ENCODE measurements at places on chromosomes 11 and 22.

- DNase-seq: no peak
Observed at GRCh38 chr11:112293614-112294013, 33.0 kb upstream of the PLET1 start.

- DNase-seq: no peak
Observed at GRCh38 chr22:40040927-40041326, 46.2 kb downstream of the FAM83F start.

DNA sequence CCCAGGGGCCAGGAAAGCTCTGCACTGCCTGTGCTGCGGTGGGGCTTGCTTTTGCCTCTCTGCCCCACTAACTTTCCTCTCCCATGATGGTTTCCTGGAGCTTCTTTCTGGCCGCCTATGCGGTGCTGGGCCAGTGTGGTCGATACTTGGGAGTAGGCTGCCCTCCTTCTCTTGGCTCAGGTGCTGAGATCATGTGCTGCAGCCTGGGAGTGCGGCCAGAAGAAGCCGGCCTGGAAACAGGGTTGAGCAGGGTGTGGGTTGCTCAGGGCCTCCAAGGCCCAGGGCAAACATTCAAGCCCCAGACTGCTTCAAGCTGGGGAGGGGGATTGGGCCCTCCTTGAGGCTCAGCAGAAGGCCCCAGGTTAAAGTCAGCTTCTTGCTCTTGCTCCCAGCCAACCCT is 125.0 kb downstream of the NTM start:
- DNase-seq: peak; percentile 34

- no peak for DNase-seq
Observed at GRCh38 chr22:23184764-23185113, 4.4 kb downstream of the BCR start.

DNA sequence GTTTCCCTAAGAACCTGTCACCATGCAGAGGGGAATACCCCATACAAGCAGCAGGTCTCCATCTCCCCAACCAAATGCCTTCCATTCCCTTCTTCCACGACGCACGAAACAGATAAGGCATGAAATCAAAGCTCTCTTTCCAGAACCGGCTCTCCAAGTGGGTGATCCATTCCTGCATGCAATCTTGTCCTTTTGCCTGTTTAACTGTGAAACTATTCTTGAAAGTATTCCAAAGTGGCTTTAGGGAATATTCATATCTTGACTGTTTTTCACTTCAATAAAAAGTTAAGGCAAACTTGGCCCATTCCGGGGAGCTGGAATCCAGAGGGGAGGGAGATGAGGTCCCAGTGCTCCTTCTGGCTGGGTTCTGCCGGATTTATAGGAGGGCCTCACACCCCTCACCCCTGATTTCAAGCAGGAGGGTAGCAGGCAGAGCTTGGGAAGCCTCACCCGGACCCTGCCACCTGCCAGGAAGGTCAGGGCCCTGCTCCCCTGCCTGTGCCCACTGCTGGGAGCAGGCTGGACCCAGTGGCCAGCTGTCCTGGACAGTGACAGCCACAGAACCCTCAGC is 60.9 kb downstream of the SCGB1A1 start:
- no peak for DNase-seq

GRCh38 chr11:65498042-65498726 is 661 bp upstream of the MALAT1 start:
- no peak for DNase-seq

GRCh38 chr11:63289658-63290057 is 46.3 kb upstream of the SLC22A25 start:
- DNase-seq: no peak

DNA sequence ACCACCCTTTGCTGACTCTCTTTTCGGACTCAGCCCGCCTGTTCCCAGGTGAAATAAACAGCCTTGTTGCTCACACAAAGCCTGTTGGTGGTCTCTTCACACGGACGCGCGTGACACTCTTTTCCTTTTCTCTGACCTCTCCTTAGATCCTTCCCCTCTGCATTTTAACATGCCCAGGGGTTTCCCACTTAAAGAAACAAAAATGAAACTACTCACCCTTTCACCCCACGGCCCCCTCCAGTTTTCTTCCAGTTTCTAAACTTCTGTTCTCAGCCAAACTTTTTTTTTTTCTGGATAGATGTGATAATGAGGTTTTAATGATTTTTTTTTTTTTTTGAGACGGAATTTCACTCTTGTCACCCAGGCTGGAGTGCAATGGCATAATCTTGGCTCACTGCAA is 32.8 kb upstream of the NUP50 start:
- no peak for DNase-seq

DNA sequence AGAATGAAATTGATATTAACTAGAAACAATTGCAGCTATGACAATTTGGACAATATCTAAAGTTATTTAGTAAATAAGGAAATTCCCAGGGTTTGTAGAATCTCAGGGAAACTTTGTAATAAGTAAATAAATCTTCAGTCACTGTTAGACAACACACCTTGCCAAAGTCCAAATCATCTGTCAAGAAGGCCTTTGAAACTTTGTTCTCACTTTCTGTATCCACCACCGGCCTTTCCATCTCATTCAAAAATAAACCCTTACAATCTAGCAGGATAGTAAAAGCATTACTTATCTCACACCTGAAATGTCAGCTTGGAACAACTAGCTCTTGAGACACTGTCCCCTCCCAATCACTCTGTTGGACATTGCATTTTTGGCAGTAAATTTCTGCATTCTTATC is 7.9 kb downstream of the NNMT start:
- no peak for DNase-seq

GRCh38 chr11:118241764-118242098 is 10.4 kb downstream of the MPZL3 start:
- DNase-seq: no peak

- DNase-seq: no peak
Observed at GRCh38 chr22:47195484-47196165, 433.2 kb downstream of the TBC1D22A start.

DNA sequence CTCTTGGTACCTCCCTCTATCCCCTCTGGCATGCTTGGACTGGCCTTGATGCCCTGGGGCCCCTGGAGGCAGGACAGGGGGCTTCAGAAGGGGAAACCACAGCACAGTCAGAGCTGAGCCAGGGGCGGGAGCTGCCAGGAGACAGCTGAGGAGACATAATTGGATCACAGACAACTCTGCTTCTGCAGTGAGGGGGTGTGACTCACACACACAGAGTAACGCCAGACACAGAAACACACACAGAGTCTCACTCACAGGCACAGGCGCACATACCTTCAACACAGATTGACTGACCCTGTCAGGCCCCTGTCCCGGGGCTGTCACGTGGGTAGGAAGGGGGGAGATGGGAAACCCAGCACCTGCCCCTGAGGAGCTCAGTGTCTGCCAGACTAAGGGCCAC is 20.6 kb downstream of the STARD10 start:
- no peak for DNase-seq

- no peak for DNase-seq
Observed at GRCh38 chr11:122197066-122197987, 81.3 kb upstream of the BLID start.

GRCh38 chr11:75964071-75964470 is 149.1 kb downstream of the UVRAG start:
- DNase-seq: no peak

GRCh38 chr22:44623771-44624510 is 78.1 kb upstream of the PRR5 start:
- DNase-seq: no peak

DNA sequence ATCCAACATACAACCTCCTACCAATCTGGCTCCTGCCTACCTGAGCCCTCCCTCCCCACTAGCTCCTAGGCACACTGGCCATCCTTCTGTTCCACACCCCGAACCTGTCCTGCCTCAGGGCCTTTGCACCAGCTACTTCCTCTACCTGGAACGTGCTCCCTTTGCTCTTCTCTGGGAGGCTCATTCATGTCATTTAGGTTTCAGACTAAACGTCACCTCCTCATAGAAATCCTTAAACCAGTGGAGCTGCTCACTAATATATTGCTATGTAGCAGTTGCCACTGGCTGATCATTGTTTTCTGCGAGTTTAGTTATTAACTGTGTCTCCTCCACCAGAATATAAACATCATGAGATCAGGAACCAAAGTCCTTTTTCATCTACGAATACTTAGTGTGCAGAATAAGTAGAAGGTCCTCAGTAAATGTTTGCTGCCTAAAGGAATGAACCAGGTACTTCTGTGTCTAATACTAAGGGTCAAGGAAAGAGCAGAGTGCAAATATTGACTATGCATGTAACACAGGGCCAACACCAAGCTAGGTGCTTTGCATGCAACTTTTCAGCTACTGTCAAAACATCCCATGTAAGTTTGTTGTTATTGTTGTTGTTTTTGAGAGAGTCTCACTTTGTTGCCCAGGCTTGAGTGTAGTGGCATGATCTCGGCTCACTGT is 277.6 kb upstream of the SYN3 start:
- no peak for DNase-seq

DNA sequence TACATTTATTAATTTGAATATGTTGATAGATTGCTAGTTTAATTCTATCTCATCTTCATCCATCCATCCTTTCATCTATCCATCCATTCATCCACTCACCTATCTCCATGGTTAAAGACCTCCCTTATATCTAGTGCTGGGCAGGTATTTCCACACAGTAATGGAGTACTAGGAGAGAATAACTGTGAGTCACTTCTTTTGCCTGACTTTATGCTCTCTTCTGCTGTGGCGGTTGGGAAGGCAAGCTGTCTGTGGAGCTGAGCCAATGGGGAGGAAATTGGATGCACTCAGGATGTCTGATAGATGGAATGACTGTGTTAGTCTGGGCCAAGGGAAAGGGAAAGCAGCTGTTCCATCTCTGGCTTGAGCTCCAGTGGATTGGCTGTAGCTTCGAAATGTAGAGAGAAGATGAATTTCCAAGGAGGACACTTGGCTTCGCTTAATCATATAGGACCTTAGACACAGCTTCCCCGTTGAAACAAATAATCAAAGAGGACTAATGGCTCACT is 60.3 kb downstream of the NELL1 start:
- DNase-seq: no peak

GRCh38 chr11:112073941-112074811 is at the start of the genes NKAPD1 and PIH1D2:
Gene NKAPD1 (plus strand): TSS chr11:112074299. CDS start chr11:112075575, 1,276 bp downstream.
Gene PIH1D2 (minus strand): TSS chr11:112074017. CDS start chr11:112073174, 843 bp downstream.
- DNase-seq: peak; percentile 83

- peak; percentile 59 for DNase-seq
Observed at GRCh38 chr22:38172832-38173640, 8.6 kb downstream of the PLA2G6 start.

- DNase-seq: no peak
Observed at GRCh38 chr22:43571181-43571580, 159.4 kb downstream of the MPPED1 start.

DNA sequence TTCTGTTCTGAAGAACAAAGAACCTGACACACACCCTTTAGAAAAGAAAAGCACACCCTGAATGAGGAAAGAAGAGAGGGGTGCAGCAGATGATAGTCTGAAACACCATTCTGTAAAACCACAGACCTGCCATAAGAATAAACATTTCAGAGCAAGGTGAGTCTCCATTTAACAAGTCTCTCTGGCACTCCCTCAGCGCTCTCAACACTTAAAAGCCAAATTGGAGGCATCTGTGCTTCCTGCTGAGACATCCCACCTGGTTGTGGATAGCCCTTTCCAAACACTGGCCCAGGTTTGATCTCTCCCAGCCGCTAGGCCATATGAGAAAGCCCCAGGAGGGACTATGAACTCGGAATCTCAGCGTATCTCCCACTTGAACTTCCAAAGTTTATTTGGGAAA is 36.3 kb downstream of the ETS1 start:
- no peak for DNase-seq

DNA sequence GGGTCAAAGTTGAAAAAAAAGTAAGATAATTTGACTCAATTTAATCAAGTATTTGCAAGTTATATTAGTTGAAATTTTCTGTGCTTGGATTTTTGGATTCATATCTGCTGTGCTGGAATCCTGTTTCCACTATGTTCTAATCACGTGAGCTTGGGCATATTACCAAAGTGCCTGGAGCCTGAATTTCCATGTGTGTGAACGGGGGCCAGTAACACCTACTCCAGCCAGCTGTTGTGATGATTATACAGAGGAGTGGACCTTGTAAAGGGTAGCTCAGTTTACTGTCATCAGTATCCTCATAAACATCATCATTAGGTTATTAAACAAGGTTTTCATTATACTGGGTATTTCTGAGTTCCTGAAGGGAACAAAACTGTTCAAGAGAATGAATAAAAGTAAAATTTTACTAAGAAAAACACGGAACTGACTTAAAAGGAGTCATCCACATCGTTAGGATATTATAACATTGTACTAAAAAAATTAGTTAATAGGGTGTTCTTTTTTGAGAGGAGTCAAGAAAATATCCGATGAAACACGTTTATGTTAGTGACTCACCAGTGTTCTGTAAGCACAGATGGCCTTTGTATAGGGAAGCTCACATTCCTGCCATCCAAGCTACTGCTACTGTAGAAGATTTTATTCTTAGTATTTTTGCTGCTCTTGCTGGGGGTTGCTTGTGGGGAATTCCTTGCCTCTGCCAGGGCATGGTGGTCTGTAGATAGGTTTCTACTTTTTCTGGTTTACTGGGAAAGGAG is 144.1 kb downstream of the ARHGAP42 start:
- DNase-seq: no peak

GRCh38 chr11:109911488-109911887 is 181.7 kb upstream of the ZC3H12C start:
- DNase-seq: no peak

GRCh38 chr11:10667521-10667885 is 26.1 kb downstream of the IRAG1 start:
- DNase-seq: no peak

- DNase-seq: no peak
Observed at GRCh38 chr11:65655570-65656332, 7.0 kb downstream of the RELA start.

DNA sequence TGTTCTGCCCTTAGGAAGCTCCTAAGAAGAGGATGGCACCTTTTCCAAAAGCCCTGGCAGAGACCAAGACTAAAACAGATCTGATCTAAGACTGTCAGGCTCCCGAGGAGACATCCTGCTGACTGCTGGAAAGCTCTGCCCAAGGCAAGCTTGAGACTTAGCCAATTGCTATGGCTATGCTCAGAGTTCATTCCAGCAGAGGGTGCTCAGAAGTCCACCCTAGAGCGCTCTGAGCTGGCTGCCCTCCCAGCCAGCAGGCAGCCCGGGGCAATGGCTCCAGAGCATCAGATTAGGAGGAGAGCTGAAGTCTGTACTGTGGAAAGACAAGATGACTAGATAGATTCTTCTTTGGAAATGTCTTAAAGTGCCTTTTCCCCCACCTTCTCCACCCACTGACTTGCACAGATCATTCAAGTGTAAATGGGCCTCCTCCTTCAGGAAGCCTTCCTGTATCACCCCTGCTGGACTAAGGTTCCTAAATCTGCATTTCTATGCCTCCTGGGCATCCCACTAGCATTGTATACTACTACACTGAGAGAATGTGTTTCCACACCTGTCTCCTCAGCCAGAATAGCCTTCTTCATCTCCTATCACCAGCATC is 23.4 kb downstream of the LRRC55 start:
- peak; percentile 4 for DNase-seq

DNA sequence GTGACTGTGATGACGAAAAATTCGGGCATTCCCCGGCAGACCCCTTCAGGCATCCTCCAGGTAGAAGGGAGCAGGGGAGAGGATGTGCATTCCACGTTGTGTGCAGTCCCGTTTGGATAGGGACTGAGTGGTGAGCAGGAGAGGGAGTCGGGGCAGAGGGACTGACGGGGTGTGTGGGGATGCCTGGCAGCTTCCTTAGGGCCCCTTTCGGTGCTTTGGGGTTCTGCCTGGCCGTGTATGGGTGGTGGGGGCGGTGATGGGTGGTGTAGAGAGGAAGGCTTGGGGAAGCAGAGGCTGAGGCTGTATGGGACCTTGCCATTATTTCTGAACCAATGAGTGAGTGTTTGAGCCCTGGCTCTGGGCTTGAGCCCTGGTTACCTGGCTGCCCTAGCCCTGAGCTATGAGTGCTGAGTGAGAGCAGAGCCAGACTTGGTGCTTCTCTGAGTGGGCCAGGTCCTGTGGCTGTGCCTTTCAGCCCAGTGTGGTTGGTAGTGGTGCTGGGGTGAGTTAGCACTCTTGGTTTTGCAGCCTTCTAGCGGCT is 914 bp downstream of the INPPL1 start:
- no peak for DNase-seq
